Left forelimb (tissue), 1 donor: ENCODE measurements at places on chromosomes 13 and 19.

GRCh38 chr19:55681131-55682092 lies 6.4 kb downstream of the EPN1 start:
- no peak for DNase-seq

GRCh38 chr13:46495651-46496050 lies 57.3 kb upstream of the LRCH1 start:
- DNase-seq: no peak

GRCh38 chr19:28596561-28597071 lies 616.3 kb downstream of the UQCRFS1 start:
- no peak for DNase-seq

DNA sequence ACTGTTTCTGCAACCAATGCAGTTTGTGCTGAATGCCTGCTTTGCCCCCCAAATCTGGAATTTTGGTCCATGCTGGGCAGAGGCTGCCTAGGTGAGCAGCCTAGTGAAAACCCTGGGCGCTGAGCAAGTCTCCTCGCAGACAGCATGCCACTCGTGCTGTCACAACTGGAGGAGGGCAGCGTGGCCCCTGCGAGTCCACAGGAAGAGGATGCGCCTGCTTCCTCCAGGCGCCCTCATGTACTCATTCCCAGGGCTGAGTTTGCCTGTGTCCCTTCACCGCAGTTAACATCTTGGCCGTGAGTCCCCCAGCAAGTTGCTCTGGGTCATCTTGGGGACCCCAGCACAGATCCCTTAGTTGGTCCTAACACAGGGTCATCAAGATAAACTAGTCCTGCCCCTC lies 26.2 kb upstream of the TMEM160 start:
- no peak for DNase-seq

DNA sequence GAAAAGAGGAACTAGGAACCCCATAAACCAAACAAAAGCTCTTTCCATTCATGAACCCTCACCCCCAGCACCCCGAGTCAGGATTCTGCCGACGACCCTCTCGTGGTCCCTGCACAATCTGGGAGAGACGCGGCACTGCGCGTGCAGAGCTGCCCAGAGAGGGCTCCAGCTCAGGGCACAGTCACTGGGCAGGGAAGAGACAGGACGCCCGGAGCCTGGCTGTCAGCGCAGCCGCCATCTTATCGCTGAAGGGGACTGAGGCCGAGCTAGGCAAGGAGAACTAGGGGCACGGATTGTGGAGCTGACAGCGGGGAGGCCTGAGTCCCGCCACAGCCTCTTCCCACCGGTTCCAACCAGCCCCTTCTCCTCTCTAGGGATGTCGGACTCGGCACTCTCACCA lies 349 bp downstream of the ZNF98 start:
- DNase-seq: no peak

DNA sequence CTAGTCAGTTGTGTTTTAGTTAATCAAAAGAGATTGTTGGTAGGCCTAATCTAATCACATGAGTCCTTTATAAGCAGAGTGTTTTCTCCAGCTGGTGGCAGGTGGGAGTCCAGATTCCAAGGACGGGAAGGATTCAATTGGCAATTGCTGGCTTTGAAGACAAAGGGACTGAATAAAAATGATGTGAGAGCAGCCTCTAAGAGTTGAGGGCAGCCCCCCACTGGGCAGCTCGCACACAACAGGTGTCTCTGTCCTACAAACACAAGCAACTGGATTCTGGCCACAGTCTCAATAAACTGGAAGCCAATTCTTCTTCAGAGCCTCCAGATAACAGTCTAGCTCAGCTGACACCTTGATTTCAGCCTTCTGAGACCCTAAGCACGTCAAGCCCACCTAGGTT lies 915.2 kb downstream of the PCDH9 start:
- DNase-seq: no peak

DNA sequence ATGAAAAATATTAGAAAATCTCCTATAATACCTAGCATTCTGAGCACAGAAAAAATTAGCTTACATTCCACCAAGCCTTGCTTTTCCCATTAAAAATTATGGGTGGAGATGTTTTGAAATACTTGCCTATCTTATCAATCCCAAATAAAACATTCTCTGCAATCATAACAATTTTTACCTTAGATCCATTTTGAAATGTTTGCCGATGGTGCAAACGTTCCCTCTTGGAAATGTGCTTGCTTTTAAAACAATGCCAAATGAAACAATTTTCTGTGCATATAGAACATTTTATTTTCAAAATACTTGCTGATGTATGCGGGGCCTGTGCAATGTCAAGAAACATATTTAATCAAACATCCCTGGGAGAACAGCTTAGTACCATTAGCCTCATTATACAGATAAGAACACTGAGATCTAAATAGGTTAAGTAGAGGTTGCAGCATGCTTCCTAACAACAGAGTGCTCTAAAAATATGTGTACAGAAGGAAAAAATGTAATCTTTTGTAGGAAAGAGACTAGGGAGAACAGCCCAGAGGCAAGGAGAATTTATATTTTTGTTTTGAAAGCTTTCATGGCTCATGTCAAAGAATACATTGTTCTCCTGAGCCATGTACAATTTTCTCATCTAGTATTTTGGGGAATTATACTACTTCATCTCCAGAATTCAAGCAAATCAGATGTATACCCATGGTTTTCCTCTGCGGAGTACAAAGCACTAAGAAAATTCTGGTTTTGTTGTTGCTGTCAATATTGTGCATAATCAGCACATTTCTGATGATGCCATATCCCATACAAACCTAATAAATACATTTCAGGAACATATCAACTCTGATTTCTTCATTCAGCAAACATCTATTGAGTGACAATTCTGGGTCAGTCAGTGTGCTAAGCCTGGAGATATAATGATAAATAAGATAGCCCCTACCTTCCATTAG lies 25.9 kb upstream of the FNDC3A start:
- DNase-seq: no peak

GRCh38 chr13:22880741-22881720 lies 299.7 kb upstream of the SGCG start:
- no peak for DNase-seq

DNA sequence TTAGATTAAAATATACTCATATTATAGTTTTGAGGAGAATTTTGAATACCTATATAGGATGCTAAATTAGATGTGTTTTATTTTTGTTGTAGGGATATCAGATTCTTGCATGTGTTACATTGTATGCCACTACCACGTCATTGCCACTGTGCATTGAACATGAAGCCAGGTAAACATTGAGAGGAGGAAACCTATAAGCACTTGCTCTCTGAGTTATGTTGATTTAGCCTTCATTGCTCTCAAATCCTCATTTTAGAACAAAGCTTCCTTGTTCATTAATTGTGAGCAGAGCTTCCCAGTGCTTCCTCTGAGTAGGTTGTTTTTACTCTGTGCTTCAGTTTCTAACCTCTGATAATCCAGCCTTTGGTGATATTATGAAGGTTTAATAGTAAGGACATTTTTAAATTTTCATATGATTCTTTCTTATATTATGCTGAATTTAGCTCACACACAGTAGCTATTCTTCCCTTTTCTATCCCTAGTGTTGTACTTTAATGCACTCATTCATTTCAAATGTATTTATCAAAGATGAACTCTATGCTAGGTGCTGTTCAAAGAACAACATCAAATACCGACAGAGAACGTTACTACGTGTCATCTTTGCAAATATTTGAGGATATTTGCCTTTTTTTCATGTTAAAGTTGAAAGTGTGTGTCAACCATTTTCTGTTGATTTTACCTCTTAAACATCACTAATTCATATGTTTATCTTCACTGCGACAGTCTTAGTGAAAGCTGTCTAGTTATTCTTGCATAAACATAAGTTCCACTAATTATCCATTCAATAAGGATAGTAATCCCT lies 1448.0 kb upstream of the MIR17HG start:
- DNase-seq: no peak

- peak; percentile 78 for DNase-seq
These were observed 4.2 kb downstream of the LIPE start for GRCh38 chr19:42422901-42423461.

DNA sequence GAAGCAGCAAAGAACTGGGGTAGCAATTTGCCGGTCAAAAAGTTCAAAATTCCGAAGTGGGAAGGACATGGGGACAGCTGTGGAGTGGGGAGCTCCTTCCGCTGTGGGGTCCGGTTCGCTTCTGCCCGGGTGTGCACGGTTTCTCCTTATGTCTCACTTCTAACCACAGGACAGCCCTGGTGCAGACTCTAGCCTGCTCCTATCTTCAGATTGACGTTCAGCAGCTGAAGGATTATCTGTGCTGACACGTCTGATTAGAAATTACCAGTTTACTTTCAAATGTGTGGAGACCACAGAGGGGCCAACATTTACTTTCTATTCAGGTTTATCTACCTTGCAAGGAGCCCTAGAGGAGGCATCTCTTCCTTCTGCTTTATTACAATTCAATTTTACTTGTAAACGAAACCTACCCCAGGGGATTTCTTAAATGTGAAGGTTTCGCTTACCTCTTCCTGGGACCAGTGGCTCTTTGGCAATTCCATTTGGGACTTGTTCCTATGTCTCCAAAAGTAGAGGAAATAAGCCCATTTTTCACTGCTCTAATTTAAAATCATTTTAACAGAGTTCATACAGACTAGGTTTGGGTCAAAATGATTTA lies 27.3 kb downstream of the LHFPL6 start:
- DNase-seq: no peak

DNA sequence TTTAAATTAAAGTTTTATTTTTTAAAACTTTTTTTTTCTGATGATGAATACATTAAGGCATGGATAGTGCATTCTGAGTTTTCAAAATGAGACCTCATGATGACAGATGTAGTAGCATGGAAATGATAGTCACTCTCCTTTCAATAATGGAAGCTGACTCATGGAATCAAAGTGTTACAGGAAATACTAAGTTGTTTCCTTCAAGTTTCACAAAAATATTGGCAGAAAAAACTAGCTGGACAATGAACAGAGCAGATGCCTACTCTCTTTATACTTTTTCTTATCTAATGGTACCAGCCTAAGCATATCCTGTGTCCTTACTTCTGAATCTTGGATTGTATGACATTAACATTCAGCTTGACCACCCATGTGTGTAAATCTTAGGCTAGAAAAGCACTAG lies 1337.3 kb downstream of the PCDH9 start:
- no peak for DNase-seq

DNA sequence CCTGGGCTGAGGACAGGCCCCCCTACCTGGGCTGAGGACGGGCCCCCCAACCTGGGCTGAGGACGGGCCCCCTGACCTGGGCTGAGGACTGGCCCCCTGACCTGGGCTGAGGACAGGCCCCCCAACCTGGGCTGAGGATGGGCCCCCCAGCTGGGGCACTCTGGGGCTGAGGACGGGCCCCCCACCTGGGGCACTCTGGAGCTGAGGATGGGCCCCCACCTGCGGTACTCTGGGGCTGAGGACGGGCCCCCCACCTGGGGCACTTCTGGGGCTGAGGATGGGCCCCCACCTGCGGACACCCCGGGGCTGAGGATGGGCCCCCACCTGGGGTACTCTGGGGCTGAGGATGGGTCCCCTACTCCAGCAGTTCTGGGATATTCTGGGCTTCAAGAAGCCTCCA lies 65.5 kb downstream of the RASA3 start:
- DNase-seq: no peak

GRCh38 chr19:31356587-31357314 lies 7.5 kb upstream of the TSHZ3 start:
- no peak for DNase-seq

GRCh38 chr19:14050512-14050911 lies 11.4 kb downstream of the PALM3 start:
- no peak for DNase-seq

DNA sequence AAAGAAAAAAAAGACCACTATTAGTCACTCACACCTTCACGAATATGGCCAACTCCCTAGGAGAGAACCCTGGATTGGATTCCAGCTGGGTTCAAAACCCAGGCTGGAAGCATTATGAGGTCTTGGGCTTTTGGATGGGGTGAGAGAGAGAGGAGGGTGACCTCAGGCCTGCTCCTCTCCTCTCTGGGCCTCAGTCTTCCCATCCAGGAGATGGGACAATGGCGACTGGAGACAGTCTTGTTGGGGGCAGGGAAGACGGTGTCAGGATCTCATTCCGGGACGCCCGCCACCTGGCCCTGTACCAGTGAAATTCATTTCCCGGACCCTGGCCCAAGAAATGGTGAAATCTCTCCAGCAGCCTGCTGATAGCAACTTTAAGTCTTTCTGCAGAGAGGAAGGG lies 26.3 kb downstream of the TINCR start:
- DNase-seq: no peak

DNA sequence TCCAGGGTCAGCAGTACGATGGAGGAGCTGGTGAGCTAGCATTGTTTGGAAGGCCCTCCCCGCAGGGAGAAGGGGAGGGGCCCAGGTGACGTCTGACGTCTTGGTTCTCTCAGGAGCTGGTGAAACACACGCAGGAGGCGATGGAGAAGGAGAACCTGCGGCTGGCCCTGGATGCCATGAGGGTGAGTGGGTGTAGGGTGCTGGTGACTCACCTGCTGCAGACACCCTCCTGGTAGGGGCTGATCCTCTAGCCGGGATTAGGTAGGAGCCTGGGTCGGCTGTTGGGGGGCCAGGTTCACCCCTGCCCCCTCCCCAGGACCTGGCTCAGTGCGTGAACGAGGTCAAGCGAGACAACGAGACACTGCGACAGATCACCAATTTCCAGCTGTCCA lies 55.8 kb downstream of the VAV1 start:
- no peak for DNase-seq

- DNase-seq: no peak
These were observed 54.1 kb upstream of the PEG3 start for GRCh38 chr19:56894626-56895025.

DNA sequence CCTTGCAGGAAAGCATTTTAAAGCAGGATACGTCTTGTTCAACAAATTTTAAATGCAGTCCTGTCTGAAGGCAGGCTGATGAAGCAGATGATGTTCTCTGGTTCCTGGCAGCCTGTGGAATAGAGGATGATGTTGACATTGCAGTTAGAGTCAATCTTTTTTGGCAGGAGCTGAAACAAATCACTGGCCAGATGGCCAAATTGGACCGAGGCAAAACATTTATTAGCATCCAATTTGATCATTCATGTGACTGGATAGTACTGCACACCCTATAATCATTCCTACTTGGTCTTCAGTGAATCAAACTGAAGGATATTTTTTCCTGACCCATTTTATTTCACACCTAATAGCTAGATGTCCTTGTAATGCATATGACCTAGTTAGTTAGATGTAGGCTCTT lies 172.2 kb upstream of the SLC10A2 start:
- DNase-seq: no peak

- DNase-seq: peak; percentile 62
These were observed 15.9 kb downstream of the PRR36 start for GRCh38 chr19:7858109-7858770.

GRCh38 chr13:52104624-52105023 lies 24.2 kb downstream of the NEK5 start:
- no peak for DNase-seq

GRCh38 chr13:35225582-35225981 lies 250.9 kb downstream of the MAB21L1 start:
- no peak for DNase-seq

GRCh38 chr13:88717946-88718345 lies 1046.8 kb downstream of the SLITRK5 start:
- DNase-seq: no peak

DNA sequence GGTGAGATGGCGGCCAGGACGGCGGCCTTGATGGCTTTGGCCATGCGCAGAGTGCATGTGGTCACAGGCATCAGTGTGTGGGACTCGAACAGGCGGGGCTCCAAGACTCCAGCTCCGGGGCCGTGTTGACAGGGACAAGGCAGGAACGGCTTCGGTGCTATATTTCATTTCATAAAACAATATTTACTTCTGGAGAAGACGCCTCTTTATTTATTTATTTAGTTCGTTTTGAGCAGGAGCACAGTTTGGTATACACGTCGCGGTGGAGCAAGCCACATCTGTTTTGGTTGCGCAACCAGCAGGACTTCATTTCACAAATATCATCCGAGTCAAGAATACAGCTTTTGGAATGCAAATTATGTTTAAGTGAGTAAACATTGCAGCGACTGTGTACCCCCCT lies 166.7 kb upstream of the TSHZ3 start:
- DNase-seq: peak; percentile 22
